ENCODE measurements at places on chromosomes 7 and 10.

DNA sequence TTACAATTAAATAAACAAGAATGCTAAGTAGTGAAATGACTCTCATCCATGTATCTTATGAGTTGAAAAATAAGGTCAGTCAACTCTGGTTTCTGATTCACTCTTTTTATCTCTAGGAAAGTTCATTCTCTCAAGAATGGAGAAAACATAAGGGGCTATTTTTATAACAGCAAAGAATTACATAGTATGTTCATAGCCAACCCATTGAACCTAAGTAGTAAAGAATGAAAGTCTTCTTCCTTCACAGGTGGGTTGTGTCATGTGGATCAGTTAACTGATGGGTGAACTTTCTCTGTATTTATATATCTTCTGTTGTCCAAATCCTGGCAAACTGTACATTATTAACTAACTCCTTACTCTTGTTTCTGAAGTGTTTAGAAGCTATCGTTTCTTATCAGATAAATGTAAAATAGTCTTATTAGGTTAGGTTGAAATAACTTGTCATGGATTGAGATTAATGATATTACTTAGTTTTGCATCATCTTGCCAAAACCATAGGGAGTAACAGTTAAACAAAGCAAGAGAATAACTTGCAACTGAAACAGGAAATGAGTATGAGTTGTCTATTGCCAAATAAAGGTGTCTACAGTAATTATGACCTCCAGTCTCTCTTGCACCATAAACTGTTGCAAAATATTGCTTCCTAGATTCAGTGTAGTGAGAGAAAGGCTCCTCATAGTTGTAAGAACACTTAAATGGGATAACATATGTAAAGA is 86.8 kb downstream of the ANKRD7 start:
- no peak for DNase-seq

GRCh38 chr7:10436302-10436701 is 537.4 kb upstream of the PHF14 start:
- no peak for DNase-seq

DNA sequence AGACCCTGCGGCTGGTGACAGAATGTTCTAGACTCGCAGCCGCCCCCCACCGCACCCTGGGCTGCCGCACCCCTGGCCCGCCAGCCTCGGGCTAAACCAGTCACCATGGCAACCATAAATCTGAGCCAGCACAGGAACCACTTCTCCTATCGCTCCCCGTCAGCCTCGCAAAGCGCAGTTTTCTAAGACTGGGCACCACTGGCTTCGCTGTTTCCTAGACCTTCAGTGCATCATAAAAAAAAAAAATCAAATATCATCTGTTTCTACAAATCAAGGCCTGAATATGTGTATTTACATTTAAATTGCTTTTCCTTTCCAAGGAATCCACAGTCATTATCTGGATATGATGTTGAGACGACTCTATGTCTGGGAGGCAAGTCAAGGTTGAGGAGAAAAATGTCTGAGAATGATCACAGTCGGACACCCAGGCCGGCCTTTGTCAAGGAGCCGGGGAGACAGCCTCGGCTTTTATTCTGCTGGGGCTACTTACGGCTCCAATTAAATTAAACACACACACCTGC is 99.9 kb downstream of the PTPRN2 start:
- DNase-seq = no peak

GRCh38 chr10:85919491-85920021 is 447.0 kb downstream of the GRID1 start:
- no peak for DNase-seq

GRCh38 chr10:90470966-90471365 is 386.9 kb downstream of the HTR7 start:
- no peak for DNase-seq

- DNase-seq = no peak
Observed at GRCh38 chr10:57679916-57680315, 587.8 kb downstream of the IPMK start.

GRCh38 chr7:26360650-26361049 is 69.0 kb downstream of the SNX10 start:
- no peak for DNase-seq

- DNase-seq = no peak
Observed at GRCh38 chr7:5607951-5608656, 173.4 kb downstream of the RNF216 start.

GRCh38 chr7:19377611-19378344 is 232.6 kb upstream of the FERD3L start:
- no peak for DNase-seq

- DNase-seq = no peak
Observed at GRCh38 chr10:31030800-31031199, 865 bp downstream of the ZNF438 start.

- no peak for DNase-seq
Observed at GRCh38 chr7:71019706-71020105, 112.2 kb upstream of the GALNT17 start.

DNA sequence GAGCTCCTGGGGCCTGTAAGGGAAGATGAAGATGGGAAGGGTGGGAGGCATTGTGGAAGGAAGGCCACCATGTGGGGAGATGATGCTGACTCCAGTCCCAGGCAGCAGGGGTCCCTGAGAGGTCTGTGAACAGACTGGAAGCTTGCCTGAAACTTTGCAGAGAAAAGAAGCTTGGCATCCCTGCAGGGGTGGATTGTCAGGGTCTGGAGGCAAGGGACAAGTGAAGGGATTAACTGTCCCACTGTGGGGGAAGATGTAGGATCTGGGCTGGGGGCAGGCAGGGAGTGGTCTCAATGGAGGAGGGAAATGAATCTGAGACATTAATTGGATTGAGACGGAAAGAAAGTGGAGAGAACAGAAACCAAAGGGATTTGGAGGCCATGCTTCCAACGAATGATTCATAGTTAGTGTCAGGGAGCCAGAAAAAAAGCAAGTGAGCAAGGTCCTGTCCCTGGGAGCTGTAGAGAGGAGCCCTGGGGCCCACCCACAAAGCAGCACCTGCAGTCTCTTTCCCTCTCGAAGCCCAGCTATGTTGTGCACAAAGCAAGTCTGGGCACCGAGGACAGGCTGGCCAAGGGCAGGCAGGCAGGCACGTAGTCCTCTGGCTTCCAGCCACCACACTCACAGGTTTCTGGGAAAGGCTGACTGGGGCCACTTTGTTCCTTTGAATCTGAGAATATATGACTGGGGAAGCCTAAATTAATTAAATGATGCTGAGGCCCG is 4.7 kb upstream of the SLC18A3 start:
- DNase-seq = no peak

DNA sequence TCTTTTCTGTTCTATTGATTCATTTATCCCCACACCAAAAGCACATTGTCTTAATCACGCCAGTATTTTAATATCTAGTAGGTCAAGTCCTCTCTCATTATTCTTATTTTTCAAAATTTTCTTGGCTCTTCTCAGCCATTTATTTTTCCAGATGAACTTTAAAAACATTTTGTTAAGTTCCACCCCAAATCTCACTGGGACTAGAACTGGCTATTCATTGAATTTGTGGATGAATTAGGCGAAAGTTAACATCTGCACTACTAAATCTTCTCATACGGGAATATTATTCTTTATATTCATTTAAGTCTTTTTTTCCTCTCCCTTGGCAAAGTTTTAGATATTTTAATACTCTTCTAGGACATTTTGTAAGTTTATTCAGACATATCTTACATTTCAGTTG is 295.2 kb upstream of the MGMT start:
- DNase-seq = no peak

DNA sequence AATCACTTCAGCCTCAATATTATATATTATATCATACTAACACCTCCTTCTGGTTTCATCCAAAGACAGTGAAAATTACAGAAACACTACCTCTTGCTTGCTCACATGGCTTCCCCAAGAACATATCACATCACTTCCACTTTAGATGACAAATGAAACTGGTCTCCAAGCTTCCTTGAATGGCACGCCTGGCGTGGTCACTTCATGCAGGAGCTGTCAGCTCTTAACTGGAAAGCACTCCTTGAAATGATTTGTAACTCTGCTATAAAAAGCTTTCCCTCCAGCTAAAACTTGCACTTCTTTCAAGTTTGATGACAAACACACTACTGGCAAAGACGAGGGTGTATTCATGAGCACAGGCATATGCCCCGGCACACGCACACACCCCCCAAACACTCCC is 84.1 kb upstream of the INHBA start:
- no peak for DNase-seq

- no peak for DNase-seq
Observed at GRCh38 chr7:12888717-12889116, 201.3 kb downstream of the ARL4A start.

DNA sequence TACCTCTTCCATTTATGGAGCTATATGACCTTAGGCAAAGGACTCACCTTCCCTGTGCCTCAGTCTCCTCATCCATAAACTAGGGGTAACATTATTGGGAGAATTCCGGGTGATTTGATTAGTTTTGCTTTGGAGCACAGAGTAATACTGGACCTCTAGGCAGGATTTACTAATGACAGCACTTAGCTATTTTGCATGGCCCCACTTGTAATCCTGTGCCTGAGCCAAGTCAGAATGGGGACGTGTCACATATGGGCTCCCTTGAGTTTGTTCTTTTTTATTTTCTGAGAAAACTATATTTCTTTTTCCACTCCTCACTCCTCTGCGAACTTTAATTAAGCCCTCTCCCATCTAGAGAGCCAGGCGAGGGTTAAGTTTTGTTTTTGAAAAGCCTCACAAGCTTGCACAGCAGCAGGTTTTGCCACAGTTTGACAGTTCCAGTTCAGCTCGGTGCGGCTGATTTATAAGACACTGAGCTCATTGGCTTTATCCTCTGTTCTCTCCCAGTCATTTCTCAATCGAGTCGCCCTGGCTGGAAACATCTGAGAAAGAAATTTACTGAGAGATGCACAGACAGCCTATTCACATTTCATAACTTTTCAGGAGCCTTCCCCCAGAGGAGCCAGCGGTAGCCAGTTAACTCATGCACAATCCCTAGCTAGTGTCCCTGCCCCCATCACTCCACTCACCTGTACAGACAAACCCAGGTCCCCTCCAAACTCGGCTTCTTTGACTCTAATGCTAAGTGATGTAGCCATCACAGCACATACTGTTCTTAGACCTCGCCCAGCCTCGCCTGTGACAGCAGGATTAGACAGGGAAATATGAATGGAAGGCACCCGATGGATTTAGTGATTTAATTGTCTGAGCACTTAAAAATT is 441.9 kb upstream of the NPVF start:
- DNase-seq = no peak

- no peak for DNase-seq
Observed at GRCh38 chr7:74355091-74355490, 65.9 kb downstream of the CLIP2 start.

GRCh38 chr10:89398003-89398749 is 5.8 kb downstream of the IFIT1 start:
- DNase-seq = no peak

- DNase-seq = no peak
Observed at GRCh38 chr7:46215987-46216567, 295.0 kb upstream of the IGFBP3 start.

DNA sequence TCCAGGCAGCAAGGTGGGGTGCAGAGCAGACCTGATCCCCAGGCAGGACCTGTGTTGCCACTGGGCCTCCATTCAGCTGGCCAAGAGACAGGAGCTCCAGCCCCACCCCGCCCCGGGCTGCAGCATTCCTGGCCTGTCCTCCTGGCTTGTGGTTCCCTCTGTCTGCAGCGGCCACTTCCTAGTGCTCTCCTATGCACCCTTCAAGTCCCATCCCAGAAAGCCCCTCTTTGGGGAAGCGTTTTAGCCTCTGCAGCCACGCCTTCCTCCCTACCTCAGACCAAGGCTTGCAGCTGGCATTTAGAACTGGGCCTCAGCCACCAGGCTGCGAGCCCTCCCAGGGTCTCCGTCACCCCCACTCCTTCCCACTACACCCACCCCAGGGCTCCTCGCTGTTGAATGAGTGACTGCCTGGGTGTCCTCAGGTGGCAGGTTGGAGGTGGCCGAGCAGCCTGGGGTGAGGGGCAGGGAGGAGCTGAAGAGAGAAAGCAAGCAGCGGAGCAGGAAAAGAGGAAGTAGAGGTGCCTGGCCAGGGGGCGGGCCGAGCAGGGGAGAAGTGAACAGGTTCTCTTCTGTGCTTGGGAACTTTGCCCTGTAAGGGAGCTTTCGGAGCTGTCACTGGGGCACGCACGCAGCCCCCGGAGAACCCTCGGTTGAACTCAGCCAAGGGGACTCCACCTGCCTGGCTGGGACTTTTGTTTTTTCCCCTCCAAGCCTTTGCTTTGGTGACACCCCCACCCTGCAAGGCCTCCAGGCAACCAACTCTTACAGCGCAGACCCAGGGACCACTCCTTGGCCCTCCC is 109.1 kb upstream of the TNRC18 start:
- DNase-seq = no peak

DNA sequence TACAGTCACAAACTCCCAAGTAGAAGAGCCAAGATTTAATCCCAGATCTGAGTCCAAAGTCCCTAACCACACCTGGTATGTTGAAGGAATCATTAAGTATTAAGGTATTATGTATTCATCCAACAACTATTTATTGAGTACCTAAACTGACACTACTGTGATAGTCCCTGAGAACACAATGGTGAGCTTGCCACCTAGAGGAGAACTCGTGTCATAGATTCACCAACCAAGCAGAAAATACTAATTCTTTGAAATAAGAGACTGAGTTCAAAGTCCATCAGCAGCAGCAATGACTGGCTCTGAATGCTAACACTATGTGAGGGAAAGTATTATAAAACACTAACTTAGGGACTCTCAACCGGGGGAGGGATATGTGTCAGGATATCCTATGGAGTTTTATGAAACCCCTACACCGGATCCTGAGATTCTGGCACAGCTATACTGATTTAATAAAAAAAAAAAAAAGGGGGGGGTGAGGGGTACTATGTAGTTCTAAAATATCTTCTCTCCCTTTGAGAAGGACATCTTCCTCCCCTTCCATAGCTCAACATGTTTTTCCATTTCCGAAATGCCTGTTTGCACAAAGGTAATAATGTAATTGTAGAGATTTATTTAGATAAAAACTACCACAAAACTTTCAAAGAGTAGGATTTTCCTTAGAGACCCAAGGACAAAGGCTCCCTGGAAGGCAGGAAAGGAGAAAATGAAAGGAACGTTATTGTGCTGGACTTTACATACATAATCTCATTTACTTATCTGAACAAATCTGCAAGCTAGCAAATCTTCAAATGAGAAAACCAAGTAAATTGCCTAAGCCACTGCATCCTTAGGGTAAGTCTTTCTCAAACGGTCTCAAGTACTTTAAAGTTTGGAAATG is 1.6 kb downstream of the NCOA4 start:
- no peak for DNase-seq

- no peak for DNase-seq
Observed at GRCh38 chr10:35200487-35200886, 73.8 kb downstream of the CREM start.
